Stimulated activated CD4-positive, alpha-beta T cell treated with anti-CD3 and anti-CD28 coated beads, Interleukin-1b, Interleukin-23, amount 100 ng/mL, for 1 hour (primary cell): ENCODE measurements at places on chromosomes 16 and 17.

DNA sequence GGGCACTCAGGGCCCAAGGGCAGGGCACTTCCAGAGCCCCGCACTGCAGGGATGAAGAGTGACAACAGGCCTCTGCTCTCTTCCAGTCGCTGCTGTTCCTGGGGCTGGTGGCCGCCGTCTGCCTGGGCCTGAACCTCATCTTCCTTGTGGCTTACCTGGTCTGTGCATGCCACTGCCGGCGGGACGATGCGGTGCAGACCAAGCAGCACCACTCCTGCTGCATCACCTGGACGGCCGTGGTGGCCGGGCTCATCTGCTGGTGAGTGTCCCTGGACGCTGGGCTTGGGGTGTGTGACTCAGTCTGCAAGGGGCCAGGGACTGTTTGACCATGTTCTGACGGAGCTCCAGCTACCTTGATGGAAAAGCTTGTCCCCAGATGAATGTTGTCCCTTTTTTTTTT is 9.0 kb downstream of the TTYH2 start:
- no peak for DNase-seq

- no peak for DNase-seq
Measured at GRCh38 chr16:675884-676564, 553 bp downstream of the RHBDL1 start.

- no peak for DNase-seq
Measured at GRCh38 chr16:67009158-67009557, 19.8 kb upstream of the CBFB start.

GRCh38 chr17:8441690-8442089 is 6.0 kb downstream of the NDEL1 start:
- no peak for DNase-seq

- DNase-seq = no peak
Measured at GRCh38 chr17:655618-656017, 59.0 kb downstream of the VPS53 start.

- no peak for DNase-seq
Measured at GRCh38 chr17:79204261-79204660, 129.6 kb downstream of the ENGASE start.

DNA sequence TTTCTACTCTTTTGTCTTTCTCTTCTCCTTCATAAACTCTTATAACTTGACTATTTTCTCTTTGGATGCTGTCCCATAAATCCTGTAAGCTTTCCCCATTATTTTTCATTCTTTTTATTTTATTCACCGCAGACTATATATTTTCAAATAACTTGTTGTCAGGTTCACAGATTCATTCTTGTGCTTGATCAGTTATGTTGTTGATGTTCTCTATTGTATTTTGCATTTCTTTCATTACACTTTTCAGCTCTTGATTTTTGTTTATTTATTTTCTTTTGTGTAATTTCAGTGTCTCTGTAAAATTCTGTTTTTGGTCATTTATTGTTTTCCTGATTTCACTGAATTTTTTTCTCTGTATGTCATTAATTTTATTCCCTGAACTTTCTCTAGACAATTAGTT is 49.2 kb downstream of the EFCAB13 start:
- no peak for DNase-seq

- DNase-seq = no peak
Measured at GRCh38 chr17:72525225-72526015, 404.6 kb downstream of the SOX9 start.

DNA sequence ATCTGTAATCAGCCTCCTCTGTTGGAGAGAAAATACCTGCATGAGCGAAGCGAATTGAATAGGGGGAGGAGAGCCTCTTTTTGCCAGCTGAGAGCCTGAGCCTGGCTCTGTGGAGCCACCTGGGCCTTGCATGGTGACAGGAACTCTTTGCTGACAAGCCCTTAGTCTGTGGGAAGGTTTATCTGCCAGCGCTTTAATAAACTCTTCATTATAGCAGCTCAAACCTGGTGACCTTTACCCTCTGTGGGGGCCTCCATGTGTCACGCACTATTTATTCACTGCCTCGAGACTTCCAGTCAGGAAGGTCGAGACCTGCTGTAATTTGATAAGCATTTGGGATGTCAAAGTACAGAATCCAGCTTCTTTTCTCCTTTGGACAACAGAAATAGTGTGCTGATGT is 282.6 kb downstream of the CBLN1 start:
- DNase-seq = no peak

DNA sequence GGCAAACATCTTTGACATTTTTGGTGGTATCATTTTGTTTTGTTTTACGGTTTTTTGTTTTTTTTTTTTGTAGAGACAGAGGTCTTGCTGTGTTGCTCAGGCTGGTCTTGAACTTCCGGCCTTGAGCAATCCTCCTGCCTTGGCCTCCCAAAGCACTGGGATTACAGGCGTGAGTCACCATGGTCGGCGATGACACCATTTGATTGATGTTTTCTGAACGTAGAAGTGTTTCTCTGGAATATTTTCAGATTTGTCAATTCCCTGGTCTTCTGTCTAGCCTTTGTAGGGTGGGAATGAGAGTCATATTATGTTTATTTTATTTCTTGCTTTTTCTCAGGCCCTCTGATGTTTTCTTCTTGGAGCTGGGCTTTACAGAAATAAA is 32.2 kb upstream of the BRD7 start:
- no peak for DNase-seq

DNA sequence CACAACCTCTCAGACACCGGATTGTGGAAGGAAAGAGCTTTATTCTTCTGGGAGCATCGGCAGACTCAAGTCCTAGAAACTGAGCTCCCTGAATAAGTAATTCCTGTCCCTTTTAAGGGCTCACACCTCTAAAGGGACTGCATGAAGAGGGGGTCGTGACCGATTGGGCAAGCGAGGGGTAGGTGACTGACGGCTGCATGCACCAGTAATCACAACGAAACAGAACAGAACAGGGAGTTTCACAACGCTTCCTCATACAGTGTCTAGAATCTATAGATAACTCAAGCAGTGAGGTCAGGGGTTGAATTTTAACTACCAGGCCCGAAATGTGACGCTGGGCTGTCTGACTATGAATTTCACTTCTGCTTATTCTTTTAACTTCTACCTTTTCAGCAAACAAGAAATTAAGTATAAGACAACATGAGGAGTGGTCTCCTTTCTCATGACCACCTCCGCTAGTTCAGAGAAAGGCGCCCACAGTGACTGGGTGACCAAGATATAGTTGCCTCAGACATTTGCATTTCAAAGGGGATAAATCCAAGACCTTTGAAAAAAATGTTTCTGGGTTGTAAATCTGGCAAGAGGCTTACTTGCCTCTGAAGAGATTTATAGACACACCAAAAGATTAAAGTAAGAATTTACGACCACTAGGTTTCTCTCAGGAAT is 88.4 kb upstream of the ATF7IP2 start:
- DNase-seq = no peak

DNA sequence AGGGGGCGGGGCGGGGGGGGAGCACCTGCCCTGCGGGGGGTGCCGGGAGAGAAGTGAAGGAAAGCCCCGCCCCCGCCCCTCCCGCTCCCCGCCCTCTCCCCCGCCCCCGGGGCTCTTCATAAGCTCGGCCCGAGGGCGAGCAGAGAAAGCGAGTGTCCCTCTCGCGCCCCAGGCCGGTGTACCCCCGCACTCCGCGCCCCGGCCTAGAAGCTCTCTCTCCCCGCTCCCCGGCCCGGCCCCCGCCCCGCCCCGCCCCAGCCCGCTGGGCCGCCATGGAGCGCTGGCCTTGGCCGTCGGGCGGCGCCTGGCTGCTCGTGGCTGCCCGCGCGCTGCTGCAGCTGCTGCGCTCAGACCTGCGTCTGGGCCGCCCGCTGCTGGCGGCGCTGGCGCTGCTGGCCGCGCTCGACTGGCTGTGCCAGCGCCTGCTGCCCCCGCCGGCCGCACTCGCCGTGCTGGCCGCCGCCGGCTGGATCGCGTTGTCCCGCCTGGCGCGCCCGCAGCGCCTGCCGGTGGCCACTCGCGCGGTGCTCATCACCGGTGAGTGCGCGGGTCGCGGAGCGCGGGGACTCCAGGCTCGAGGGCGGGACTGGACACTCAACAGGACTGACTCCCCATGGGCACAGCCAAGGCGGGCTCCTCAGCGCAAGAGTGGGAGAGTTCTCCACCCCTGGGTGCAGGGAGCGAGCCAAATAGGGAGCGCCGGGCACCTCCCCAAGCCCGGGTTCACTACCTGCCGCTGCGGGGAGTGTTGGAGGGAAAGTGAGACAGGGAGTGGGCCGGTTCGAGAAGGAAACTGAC is at the start of gene HSD11B2:
HSD11B2 (plus strand) TSS at position 145 of the 798 bp plus-strand sequence; CDS start at position 273, 128 bp downstream.
- no peak for DNase-seq

DNA sequence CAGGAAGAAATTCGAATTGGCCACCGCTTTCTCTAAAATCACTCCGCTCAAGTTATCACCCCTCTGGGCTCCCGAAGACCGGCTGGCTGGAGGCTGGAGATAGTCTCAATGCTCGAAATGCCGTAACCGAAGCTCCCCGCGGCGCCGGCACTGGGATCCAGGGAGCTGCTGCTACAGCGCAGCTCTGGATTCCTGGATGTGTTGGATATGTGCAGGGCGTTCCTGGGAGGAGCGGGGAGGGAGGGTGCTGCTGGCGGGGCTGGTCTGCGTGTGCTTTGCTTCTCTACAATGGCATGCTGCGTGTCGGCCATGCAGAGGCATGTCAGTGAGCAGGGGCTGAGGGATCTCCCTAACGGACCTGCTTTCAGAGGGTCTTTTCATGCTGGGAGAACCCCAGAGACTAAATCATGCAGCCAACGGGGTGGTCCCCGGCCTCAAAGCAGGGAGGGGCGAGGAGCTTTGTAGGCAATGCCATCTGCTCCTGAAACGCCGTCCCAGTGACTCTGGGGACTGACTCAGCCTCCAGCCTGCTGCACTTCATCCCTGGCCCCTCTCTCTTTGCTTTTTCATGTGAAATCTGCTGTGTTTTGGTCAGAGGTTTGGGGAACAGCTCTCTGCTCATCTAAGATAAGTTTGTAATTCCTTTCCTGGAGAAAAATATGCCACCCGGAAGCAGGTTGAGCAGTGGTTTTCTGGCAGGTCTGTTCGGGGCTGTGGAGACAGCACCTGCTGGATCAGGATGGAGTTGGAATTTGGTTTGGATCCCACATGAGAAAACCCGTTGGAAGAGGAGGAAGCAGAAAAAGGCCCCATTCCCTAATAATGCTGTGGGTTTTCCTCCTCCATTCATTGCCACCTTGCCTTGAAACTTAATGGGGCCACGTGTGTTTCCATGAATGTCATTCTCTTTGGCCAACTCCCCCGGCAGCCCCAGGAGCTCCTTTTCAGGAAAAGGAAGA is 311.4 kb downstream of the SEC14L1 start:
- DNase-seq = no peak

DNA sequence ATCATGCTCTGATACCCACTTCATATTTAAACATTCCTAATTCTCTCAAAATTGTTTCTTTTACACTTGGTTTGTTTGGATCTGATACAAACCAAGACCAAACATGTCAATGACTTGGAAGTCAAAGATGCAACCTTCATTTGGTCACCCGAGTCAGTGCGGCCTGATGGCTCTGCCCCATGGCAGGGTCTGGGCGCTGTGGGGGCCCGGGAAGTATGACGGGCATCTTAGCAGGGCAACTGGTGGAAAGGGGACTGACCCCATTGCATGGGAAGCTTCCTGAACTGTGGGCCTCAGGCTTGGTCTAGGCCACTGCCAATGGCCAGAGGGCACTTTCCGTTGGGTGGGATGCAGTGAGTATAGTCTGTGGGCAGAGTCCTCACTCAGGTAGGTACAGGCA is 178.0 kb downstream of the KATNIP start:
- no peak for DNase-seq

DNA sequence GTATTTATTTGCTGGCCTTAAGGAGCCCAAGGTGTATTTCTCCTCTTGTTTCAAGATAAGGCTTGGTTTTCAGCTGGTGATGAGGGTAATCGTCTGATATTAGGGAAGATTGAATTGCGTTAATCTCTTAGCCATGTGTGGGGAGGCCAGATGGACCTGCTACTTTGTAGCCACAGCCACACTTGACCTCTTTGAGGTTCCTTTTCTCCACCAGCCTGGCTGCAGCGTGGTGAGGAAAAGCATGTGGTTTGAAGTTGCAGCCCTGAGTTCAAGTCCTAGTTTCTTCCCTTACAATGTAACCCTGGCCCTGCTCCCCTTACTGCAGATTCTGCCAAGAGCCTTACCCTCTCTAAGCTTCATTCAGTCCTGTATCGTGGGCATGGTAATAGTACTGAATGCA is 3.1 kb downstream of the MINK1 start:
- no peak for DNase-seq

- no peak for DNase-seq
Measured at GRCh38 chr17:48755356-48755755, 26.8 kb upstream of the HOXB13 start.

DNA sequence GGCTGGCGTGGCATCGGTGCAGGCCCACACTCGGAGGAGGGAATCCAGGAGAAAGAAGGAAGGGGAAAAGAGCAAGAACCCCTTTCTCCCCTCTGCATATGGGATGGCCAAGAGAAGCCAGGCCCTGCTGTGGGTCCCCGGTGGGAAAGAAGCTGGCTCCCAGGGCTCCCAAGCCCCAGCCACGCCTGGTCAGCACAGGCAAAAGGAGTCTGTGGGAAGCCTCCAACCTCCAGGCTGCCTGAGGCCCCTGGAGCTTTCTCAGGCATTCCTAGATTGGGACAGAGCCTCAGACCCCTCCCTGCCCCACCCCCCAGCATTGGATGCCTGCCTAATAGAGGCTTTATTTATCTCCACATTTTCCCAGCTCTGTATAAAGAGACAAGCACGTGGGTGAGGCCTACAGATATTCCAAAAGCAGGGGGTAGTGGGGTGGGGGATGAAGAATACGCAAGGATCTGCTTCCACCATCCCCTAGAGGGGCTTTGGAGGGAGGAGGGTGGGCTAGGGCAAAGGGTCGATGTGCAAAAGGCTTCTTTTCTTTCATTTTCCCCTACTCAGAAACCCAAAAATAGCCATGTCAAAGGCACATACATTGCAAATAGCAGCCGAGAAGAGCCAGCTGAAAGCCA is 56.4 kb downstream of the MPRIP start:
- no peak for DNase-seq
